ENCODE measurements at places on chromosomes 2 and 18.

- no peak for DNase-seq
Observed at GRCh38 chr2:237508361-237508760, 21.3 kb downstream of the MLPH start.

DNA sequence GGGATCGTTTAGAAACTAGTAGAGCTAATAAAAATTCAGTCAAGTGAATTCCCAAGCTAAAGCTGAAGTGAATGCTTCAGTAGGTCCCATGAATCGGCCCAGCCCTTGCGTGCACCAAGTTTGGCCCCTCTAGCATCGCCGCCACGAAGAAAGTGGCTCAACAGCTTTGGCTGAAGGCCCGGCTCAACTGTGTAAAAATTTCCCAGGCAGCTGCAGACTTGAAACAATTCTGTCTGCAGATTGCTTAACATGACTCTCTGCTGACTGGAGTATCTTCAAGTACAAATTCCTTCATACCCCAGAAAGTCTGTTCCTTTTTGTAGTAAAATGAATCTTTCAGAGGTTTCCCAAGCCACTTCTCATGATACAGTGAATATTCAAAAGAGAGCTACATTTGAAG, 32.7 kb downstream of the ALMS1 start:
- peak; percentile 47 for DNase-seq

GRCh38 chr2:152394326-152394725, 59.4 kb downstream of the FMNL2 start:
- no peak for DNase-seq

GRCh38 chr2:20352230-20352578, 1.6 kb upstream of the PUM2 start:
- DNase-seq, result no peak

DNA sequence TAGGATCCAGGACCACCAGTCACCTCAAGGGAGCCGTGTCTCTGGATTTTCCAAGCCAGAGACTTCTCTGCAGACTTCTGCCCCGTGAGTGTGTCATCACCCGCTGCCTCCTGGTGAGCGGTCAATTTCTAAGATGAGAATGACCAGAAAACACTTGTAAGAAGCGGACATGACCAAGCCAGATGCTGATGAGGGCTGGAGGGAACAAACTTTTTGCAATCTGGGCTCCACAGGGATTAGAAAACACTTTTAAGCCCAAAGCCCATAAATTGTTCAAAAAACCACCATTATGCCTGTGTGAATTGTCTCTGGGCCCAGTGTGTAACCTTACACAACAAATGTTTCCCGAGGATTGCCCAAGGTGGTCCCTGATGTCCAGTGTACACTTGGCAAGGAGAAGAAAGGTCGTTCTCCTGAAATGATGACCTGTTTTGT, 5.3 kb upstream of the NPPC start:
- no peak for DNase-seq

DNA sequence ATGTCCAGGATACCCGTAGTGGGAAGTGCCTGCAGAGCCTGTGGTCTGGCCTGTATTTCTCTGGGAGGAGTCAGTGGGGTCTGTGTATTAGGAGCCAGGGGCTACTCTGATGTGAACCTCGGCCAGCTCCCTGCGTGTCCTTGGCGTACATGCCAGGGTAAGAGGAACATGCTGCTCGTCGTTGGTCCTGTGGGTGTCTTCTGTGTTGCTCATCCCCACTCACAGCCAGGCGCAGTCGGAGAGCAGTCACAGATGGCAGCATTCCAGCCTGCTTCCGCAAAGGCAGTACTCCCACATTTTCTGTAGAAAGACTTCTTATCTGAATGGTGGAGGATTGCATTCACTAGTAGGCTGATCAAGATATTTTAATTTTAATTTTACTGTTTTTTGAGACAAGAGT, 84.9 kb downstream of the DGKD start:
- DNase-seq, result no peak
